ENCODE measurements at places on chromosomes 6 and 20.
A peak's percentile ranks its signal among the peaks of the same experiment; 100 is the strongest.

GRCh38 chr20:15487682-15488081 lies 1085.6 kb downstream of the KIF16B start:
- no peak for DNase-seq

DNA sequence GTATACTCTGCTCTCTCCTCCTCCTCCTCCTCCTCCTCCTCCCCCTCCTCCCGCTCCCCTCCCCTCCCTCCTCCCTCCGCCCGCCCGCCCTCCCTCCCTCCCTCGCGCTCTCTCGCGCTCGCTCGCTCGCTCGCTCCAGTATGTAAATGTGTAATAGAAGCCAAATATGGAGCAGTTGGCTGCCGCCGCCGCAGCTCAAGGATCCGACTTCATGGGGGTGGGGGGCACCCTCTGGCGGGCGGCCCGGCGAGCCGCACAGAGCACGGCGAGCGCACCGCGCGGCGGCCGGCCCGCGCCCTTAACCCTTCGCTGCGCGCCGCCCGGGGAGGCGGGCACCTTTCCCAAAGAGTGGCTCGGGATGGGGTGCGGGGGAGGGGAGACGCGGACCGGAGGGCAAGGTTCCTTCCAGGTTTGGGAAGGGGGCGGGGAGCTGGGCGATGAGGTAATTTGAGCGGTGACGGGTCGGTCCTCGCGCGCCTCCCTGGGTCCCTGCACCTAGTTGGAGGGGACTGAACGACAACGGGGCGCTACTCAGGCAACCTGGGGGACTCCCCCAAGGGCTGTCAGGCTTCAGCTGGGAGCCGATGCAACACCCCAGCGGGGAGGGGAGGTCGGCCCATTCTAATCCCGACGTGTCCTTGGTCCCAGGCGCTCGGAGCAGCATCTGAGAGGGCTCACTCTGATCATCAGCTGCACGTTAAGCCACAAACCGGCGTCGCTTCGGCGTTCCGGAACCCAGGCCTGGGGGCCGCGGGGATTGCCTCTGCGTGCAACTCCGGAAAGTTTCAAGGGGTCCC lies 409 bp upstream of the ATXN1 start:
- peak; percentile 78 for DNase-seq

- DNase-seq, result no peak
These were observed 262.0 kb downstream of the BMP7 start for GRCh38 chr20:57004416-57004815.

DNA sequence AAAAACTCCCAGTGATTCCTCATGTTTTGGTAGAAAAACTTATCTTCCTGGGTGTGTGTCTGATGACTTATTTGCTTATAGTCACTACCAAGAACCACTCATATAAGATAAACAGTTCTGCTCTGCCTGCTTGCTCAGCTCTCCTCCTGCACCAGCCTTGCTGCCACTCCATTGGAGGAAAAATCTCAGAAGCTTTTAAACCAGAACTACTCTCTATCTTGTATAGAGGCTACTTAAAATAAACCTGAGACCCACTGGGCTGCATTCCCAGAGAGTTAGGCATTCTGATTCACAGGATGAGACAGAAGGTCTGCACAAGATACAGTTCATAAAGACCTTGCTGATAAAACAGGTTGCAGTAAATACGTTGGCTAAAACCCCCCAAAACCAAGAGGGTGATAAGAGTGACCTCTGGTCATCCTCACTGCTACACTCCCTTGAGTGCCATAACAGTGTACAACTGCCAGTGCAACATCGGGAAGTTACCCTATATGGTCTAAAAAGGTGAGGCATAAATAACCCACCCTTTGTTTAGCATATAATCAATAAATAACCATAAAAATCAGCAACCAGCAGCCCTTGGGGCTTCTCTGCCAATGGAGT lies 728.3 kb downstream of the EPHA7 start:
- DNase-seq, result no peak

- DNase-seq, result no peak
These were observed 342.6 kb downstream of the NRN1 start for GRCh38 chr6:5664149-5664548.

DNA sequence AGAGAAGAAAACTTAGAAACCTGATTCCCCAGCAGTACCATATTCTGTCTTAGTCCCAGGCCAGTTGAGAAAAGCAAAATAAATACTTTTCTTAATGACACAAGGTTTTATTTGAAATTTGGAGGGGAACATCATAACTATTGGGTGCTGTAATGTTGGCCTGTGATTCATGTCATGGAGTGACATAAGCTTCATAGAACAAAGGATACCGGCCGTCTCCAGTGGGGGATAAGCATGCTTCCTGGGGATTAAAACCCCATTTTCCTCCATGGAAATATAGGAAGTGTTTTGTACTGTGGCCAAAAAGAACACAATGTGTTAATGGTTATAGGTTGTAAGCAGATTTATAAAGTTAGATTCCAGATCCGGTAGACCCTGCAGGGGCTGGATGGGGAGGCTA lies 18.0 kb downstream of the MTHFD1L start:
- no peak for DNase-seq

GRCh38 chr6:143141442-143141841 lies 80.8 kb downstream of the AIG1 start:
- DNase-seq, result no peak

- no peak for DNase-seq
These were observed 72.9 kb upstream of the GLP1R start for GRCh38 chr6:38975621-38976049.

DNA sequence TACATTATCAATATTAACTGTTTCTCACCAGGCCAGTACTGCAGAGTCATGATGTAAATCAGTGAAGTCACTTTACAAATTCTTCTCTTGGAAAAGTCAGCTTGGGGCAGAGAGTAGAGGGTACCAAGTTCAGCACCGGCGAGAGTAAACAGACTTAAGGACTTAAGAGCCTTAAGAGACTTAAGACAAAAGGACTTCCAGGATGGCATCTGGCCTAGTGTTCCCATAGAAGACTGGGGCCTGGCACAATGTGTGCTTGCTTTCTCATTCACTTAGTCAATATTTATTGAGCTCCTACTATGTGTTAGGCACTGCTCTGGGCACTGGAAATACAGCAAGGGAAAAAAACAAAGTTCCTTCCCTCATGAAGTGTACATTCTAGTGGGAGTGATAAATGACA lies 1.4 kb upstream of the SNPH start:
- no peak for DNase-seq

- no peak for DNase-seq
These were observed 21.8 kb upstream of the CLDN20 start for GRCh38 chr6:155241966-155242365.

- DNase-seq, result no peak
These were observed 39.0 kb downstream of the GMPR start for GRCh38 chr6:16277101-16277981.

DNA sequence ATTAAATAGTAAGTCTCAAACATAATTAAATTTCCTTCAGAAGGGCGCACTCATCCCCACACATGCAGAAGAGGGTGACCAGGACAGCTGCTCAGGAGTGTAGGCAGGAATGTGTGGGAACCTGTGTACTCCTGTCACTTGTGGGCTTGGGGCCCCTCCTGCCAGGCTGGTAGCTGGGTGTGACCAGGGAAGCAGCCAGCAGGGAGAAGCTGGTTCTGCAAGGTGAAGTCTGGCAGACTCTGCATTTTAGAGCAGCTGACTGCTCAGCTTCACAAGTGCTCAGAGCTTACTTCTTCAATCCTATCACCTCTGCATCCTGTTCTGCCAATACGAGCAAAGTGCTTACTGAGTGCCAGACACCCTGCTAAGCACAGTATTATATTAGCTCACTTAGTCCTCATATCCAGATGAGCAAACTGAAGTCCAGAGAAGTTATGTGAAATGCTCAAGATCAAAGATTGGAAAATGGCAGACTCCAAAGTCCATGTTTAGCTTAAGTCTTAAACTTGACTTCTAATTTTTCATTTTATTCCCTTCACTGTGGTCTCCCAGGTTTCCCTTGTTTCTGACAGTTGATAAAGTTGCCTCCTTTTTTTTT lies 27.9 kb downstream of the ELMO2 start:
- no peak for DNase-seq

DNA sequence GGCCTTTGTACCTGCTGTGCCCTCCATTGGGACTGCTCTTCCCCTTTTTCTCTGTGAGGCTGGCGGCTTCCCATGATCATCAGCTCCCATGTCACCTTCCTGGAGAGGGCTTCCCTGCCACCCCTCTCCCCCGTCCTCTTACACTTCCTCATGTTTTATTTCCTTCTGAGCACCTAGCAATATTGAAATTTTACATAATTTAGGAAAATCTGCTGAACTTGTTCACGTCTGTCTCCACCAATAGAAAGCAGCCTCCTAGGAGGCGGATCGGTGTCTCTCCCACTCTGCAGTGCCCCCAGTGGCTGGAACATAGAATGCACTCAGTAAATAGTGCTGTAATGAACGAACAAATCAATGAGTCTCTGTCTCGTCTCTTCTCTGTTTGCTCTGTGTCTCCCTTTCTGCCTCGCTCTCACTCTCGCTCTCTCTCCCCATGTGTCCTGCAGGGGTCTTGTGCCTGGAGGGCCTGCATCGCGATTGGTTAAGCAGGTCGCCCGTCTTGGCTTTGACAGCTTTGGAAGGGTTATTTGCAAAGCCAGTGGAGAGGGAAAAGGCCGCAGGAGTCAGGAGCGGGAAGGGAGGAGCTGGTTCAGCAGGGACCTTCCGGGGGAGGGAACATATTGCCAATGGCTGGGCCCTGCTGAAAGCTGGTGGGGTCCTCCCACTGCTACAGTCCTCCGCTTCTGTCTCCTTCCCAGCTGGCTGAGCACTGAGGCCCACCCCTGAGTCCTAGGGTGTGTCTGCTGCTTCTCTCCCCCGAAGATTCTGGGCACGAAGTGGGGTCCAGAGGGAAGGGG lies 12.1 kb upstream of the OCSTAMP start:
- peak; percentile 74 for DNase-seq

- DNase-seq, result no peak
These were observed 2.8 kb upstream of the HTR1B start for GRCh38 chr6:77466055-77466450.

- no peak for DNase-seq
These were observed 19.8 kb upstream of the RGS17 start for GRCh38 chr6:153150752-153151440.

GRCh38 chr6:11956781-11957180 lies 55.3 kb upstream of the HIVEP1 start:
- no peak for DNase-seq

DNA sequence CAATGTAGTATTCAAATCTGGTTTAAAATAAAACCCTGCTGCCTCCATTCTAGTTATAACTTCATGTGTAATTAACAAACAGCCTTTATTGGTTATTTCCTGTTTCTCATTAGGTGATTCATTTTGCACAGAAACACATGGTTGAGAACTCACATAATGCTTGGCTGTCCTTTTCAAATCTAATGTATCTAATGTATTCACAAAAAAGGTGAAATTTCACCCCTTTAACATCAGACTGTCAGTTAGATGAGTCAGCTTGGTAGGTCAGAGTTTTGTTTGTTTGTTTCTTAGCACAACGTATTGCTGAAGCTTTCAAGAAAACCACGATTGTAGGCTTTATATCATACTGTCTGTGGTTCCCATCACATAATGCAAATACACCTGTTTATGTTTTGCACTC lies 78.7 kb upstream of the TMEM30A start:
- DNase-seq, result no peak

- no peak for DNase-seq
These were observed 363.9 kb downstream of the KIF16B start for GRCh38 chr20:16209357-16209756.

DNA sequence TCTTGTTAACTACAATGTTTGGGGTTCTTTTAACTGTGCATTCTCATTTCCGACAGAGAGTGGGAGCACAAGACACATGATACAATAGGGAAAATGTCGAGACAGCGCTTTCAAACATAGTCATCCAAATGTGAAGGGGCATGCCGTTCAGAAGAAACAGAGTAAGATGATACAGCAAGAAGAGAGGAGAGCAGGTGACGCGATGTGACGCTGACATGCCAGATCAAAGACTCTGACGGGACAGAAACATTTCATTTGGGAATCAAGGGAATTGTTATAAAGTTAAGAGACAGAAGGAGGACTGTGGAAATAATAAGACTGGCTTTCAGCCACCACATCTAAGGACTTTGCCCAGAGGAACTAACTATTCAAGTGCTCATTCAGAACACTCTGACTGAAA lies 117.4 kb downstream of the FAXC start:
- no peak for DNase-seq

DNA sequence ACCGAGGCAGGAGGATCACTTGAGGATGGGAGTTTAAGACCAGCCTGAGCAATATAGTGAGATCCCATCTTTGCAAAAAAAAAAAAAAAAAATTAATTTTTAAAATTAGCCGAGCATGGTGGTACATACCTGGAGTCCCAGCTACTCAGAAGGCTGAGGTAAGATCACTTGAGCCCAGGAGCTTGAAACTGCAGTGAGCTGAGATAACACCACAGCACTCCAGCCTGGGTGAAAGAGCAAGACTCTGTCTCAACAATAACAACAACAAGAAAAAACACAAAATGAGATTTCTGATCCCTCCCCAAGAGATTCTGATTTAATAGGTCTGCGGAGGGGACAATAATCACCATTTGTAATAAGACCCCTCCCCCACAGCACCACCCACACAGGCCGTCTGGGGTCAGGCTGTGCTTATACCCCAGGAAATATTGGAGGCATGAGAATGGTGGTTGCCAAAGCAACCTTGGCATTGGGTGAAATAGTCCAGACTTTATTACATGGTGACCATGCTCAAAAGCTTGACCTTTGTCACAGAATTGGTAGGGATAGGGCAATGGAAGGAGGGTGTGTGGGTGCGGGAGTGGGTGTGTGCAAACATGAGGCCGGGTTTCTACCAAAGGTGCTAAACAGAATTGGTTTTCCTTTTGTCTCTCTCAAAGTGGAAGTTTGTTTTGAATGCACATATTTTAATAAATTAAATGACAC lies 24.4 kb upstream of the ADTRP start:
- no peak for DNase-seq

- peak; percentile 25 for DNase-seq
These were observed 87.7 kb downstream of the TMEM242 start for GRCh38 chr6:157235600-157236039.

- no peak for DNase-seq
These were observed 46.6 kb downstream of the MOXD1 start for GRCh38 chr6:132354517-132355167.

DNA sequence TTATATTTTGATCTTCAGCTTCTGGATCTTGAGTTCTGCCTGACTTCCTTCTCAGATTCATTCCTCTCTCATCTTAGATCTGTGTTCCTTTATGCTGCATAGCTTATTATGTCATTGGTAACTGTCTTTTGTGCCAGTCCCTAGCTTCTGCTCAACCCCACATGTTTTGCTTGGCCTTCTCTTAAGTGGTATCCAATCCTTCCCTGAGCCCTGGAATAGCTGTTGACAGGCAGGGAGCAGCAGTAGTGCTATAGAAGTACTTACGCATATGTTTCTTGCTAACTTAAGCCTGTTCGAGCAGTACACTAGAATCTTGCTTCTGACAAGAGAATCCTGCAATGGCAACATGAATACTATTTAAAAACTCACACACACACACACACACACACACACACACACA lies 13.6 kb upstream of the GRIK2 start:
- DNase-seq, result no peak

DNA sequence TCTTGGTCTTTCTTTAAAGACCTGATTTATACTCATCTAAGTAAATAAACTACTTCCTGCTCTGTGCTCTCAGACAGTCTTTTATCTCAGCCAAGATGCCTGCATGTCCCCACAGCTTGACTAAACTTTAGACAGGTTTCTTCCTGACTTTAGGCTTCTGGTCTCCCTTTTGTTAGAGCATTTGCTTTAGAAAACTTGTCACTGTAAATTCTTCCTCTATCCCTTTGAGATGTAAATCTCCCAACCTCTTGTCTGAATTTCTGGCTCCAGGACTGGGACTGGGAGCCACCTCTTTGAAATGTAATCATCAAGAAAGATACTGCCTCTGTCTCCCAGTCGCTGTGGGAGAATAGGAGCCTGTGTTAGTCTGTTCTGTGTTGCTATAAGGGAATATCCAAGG lies 739.9 kb downstream of the C6orf118 start:
- DNase-seq, result no peak
